Epithelial cell of prostate (primary cell): ENCODE measurements at places on chromosomes 3 and 15.

DNA sequence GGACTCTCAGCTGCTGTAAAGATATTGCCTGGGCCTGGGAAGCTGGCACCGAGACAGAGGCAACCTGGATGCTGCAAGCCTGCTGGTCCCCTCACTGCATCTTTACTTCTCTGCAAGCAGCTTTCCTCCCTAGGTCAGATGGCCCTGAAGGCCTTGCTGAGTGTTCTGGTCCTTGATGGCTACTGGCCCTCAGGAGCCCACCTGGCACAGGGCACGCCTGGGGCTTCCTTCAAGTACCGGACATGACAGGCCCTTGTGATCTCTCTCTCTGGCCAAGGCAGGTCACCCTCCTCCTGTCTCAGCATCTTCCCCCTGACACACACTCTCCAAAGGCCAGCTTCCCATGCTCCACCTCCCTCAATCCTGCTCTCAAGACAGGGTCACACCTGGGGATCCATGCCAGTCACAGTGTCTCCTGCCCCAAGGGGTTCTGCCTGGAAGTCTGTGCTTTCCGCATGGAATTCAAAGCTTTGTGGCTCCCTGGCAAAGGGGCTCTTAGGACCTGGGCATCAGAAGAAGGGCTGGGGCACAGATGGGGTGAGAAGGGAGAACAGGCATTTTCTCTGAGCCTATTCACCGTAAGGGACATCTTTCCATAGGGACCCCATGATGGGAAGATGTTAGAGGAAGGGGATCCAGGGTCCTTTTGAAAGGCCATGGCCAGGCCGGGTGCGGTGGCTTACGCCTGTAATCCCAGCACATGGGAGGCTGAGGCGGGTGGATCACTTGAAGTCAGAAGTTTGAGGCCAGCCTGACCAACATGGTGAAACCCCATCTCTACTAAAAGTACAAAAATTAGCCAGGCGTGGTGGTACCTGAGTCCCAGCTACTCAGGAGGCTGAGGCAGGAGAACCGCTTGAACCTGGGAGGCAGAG is 4.7 kb upstream of the PAQR5 start:
- no peak for DNase-seq

DNA sequence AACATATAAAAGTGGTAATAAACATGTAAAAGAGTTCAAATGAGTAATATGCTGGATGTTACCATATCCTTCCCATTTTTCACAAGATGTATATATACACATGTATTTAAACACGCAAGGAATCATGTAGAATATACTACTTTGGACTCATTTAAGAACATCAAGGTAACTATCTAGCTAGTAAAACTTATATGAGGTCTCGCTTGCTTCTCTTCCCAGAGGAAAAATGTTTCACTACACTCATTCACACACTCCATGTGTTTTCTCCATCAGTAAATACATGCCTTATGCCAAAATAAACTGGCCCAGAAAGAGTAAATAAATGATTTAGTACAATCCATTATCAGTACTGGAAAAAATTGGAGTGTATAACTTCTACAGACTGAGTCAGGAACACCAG is 229.2 kb upstream of the MME start:
- DNase-seq = no peak

GRCh38 chr3:129560269-129560787 is 17.4 kb downstream of the H1-8 start:
- DNase-seq = no peak

DNA sequence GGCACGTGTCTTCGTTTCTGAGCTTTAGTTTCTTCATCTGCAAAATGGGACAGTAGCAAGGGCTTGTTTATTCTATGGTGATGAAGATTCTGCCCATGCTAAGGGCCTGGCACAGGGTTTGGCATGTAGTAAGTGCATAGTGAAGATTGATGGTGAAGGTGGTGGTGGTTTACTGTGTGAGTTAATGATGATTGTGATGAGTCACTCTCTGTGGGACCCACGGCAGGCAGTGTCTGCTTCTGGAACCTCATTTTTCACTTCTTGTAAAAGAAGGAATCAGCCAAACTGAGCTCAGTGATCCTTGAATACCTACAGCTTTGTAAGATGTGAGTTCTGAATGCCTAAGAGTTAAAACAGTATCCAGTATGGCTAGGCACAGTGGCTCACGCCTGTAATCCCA is 86.2 kb upstream of the LRTM1 start:
- DNase-seq = no peak

- no peak for DNase-seq
Measured at GRCh38 chr3:77319711-77320110, 279.8 kb downstream of the ROBO2 start.

GRCh38 chr3:45946307-45946706 is 3.0 kb downstream of the CXCR6 start:
- DNase-seq = no peak

DNA sequence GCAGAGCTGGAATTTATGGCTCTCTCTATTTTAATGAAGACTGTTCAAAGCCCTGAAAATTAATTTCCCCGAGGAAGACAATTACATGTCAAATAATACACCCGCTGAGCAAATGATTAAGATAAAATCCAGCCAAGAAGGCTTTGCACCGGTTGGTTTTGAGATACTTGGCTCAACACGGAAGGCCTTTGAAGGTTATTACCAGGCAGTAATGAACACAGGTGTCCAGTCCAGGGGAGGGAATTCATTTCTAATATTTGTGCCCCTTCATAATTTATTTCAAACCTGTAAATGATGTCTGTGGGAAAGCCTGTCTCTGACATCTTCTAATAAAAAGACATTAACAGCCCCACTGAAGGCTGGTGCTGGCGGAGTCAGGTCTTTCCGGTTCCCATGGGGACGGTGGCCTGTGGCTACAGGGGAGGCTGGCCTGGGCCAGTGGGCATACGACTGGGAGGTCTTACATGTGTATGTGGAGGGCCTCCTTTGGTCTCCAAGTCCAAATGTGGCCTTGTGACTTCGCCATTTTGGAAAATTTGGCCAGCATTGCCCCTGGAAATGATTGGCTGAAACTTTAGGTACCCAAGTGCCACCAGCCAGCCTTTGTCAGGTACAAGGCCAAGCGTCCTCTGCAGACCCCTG is 49.9 kb upstream of the IQSEC1 start:
- no peak for DNase-seq

DNA sequence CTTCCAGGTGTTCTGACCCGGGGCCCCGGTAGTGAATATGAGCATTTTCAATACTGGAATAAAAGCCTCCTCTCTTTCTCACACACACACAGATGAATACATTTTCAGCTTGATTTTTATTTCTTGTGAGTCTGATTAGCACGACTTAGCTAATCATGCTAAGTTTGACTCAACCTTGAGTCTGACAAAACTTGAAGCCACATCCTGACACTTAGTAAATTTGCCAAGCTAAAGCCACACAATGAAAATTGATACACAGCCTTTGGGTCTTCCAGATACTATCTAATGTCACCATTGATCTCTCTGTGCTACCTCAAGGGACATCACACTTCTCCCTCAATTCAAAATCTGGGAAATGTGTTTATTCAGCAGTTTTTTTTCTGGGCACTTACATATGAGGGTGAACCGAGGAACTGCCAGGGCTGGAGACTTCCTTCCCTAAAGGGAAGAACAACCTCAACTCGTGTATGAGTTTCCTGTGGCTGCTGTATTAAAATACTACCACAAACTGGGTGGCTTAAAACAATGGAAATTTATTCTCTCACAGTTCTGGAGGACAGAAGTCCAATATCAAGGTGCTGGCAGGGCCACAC is 18.6 kb downstream of the TMEM266 start:
- no peak for DNase-seq

DNA sequence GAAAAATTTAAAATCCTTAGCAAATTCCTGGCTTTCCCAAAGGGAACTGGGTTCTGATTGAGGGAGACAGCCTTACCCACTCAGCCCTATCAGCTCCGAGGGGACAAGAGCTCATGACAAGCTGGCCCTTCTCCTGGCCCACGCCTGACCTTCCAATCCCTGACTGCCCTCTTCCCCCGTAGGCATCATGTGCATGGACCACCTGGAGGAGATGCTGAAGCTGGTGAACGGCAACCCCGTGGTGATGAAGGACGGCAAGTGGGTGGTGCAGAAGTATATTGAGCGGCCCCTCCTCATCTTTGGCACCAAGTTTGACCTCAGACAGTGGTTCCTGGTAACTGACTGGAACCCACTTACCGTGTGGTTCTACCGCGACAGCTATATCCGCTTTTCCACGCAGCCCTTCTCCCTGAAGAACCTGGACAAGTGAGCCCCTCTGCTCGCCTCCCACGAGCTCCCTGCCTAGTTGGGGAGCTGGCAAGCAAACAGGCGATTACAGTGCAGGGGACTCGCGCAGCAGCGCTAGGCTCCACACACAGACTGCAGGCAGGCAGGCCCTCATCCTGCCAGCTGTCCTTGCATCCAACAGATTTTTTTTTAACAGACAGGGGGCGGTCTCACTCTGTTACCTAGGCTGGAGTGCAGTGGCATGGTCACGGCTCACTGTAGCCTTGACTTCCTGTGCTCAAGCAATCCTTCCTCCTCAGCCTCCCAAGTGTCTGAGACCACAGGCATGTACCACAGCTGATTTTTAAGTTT is 16.8 kb downstream of the RPUSD3 start:
- no peak for DNase-seq

GRCh38 chr15:57236561-57237300 is 139.6 kb upstream of the CGNL1 start:
- no peak for DNase-seq

- DNase-seq = no peak
Measured at GRCh38 chr15:67936258-67936657, 96.4 kb upstream of the RNU6-1 start.

DNA sequence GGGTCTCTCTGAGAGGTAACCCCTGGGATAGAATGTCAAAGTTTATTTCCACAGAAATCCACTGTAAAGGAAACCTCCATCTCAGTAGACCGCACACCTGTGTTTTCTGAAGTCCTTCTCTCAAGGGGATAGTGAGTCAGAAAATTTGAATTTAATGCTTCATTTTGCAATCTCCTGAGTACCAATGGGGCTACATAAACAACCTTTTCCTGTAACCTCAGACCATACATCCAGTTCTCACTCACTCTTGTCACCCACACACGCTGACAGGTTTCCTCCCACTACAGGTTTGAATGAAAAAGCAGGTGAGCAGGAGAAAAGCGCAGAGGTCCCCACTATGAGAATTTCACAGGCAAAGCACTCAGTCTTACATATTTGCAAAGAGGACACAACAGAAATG is 165.3 kb upstream of the MCTP2 start:
- DNase-seq = no peak

GRCh38 chr15:39581242-39581792 is 438 bp downstream of the THBS1 start:
- DNase-seq = no peak

GRCh38 chr3:190830031-190830430 is 32.5 kb downstream of the GMNC start:
- no peak for DNase-seq

- DNase-seq = no peak
Measured at GRCh38 chr3:188134079-188134478, 19.9 kb upstream of the LPP start.

- no peak for DNase-seq
Measured at GRCh38 chr15:71313806-71314205, 198.5 kb downstream of the THSD4 start.

- DNase-seq = no peak
Measured at GRCh38 chr15:64877435-64877834, 34.3 kb upstream of the ANKDD1A start.

GRCh38 chr15:91456921-91457320 is 356.9 kb downstream of the SV2B start:
- no peak for DNase-seq

- DNase-seq = no peak
Measured at GRCh38 chr3:7667774-7668173, 806.9 kb downstream of the GRM7 start.

GRCh38 chr3:6125520-6125919 is 735.4 kb upstream of the GRM7 start:
- DNase-seq = no peak

DNA sequence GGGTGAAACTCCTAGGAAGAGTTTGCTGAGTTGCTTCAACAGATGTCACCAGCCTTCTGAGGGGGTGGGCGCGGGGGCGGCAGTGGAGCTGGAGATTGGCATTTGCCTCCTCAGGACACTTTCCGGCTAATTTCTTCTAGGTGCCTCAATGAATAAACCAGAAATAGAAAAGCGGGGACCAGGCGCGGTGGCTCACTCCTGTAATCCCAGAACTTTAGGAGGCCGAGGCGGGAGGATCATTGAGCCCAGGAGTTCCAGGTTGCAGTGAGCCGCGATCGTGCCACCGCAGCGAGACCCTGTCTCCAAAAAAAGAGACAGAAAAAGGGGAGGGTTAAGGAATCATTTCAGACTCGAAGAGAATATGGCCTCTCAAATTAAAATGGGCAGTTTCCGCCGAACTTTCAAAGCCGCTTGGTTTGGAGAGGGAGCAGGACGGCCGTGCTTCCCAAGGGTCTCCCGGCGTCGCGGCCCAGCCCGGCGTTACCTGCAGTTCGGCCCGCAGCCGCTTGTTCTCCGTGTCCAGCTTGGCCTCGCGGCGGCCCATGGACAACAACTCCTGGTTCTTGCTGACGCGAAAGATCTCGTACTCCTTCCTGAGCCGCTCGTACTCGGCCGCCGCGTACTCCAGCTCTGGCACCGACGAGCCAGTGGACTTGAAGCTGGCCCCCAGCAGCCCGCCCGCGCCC is 587 bp downstream of the NPHP3 start:
- DNase-seq = no peak

DNA sequence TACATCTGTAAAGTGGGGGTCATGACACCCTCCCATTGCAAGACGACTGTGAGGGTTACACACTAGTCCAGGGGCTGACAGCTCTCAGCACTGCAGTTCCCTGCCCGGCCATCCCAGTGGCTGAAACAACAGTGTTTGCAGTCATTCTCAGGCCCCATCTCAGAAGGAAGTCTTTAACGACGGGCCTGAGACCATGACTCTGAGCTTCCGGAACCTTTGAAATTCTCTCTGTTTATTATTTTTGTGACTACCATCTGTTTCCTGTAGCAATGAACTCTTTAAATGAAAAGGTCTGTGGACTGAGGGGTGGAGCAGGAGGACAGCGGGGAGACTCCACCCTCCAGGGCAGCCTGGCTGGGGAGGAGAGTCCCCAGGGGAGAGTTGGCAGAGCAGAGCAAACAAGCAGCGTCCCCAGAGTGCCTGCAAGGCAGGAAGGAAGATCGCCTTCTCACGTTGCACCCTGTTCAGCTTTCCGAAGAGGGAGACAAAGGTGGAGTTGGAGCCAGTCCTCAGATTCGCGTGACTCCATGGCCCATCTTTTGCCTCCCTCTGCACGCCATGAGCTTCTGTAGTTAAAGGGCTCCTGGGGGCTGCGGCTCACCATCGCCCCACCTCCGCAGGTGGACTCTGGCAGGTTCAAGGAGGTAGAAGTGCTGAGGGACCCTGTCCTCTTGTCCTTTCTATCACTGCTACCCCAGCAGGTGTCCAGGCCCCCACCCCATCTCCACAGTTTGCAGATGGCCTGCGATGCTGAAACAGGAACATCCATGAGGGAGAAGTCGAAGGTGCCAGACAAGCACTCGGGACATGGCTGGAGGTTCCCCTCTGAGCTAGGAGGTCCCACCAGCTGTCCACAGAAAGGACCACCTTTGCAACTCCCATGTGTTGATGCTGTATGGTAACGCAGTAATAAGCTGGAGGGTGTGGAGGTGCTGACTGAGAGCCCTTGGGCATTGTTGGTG is 525.8 kb upstream of the PROK2 start:
- DNase-seq = no peak

- DNase-seq = no peak
Measured at GRCh38 chr15:61483599-61483998, 254.5 kb upstream of the RORA start.
